Right hindlimb (tissue), 1 donor: ENCODE measurements at places on chromosomes 3 and 15.

- no peak for DNase-seq
Measured at GRCh38 chr3:110423276-110423675, 648.3 kb upstream of the NECTIN3 start.

- DNase-seq, result no peak
Measured at GRCh38 chr3:105347625-105348302, 18.9 kb upstream of the ALCAM start.

GRCh38 chr3:42509111-42509510, 6.7 kb downstream of the VIPR1 start:
- DNase-seq, result no peak

DNA sequence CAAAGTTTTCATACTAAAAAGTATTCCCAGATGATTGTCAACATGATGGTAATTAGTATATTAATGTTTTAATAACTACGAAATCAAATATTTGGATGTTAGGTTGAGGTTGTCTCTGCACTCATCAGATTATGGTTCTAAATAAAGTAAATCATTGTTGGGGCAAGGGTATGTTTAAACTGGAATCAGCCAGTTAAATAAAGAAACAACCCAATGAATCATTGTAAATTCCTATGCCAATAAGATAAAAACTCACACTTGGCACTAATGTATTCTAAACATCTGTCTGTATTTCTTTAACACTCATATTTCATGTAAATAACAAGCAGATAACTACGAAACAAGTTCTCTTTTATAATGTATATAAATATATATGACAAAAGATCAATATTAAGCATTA, 92.7 kb downstream of the PEAK1 start:
- no peak for DNase-seq

GRCh38 chr15:78179286-78179840, 30.2 kb downstream of the IDH3A start:
- DNase-seq, result no peak
